Right ventricle myocardium inferior (tissue), 1 donor: ENCODE measurements at places on chromosomes 1 and 21. TPM values are rescaled to one million over a fixed set of nuclear protein-coding genes. Genes with fewer than 3 reads are reported as not detected.

The PDZK1 gene
- total RNA-seq, result 0.30 TPM

The CA6 gene
- 0.19 TPM for total RNA-seq

The PTAFR gene
- total RNA-seq, result 2.7 TPM

The NPPB gene
- 5.1 TPM for total RNA-seq

The MX2 gene
- 4.8 TPM for total RNA-seq

GRCh38 chr1:193416226-193417024 lies 230.0 kb upstream of the B3GALT2 start:
- no peak for DNase-seq

DNA sequence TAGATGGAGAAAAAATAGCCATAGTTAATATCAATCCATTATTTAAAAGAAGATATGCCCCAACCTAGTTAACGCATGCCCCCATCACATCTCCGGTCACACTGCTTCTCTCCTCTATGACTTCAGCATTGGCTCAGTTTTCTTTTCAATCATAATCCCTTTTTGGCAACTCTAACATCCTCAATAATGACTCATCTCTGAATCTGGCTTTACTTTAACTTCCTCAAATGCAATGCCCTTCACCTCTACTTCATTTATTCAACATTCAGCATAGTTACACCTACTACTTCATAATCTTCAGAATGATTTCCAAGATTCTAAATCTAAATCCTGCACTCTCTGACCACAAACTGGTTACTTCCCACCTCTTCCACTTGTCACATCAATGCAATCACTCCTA lies 417.3 kb downstream of the USH2A start:
- no peak for DNase-seq

GRCh38 chr1:53485478-53486394 lies 26.5 kb downstream of the DMRTB1 start:
- DNase-seq, result peak; percentile 85

DNA sequence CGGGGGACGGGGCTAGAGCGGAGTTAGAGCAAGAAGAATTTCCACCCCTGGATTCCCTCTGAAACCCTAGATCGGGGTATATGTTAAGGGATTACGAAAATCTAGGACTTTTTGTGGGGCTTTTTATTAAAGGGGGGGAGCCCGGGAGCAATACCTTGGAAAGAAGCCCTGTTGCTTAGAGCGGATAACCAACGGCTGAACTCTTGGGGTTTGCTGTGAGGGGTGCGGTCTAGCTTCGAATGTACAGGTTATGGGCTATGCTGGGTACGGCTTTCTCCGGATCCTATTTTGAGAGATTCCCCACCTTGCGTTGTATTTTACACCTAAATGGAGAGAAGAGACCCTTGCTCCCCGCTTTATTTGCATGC lies 626 bp downstream of the DYRK3 start:
- no peak for DNase-seq

DNA sequence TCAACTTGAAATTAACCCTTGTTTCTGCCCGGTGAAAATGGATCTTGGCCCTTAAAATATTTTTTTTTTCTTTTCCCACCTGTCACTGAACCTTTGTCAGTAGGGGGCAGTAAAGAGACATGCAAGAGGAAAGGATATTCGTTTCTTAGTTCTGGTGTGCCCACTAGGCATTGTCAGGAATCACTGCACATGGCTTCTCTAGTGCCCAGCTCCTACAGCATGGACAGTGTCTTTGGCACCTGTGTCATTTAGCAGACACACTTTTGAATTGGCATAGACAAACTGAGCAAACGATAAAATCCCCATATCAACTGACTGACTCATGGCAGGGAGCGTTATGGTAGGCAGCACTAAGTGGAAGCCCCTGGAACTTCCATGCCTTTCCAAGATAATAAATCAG lies 1048.1 kb downstream of the BRINP3 start:
- DNase-seq, result no peak

DNA sequence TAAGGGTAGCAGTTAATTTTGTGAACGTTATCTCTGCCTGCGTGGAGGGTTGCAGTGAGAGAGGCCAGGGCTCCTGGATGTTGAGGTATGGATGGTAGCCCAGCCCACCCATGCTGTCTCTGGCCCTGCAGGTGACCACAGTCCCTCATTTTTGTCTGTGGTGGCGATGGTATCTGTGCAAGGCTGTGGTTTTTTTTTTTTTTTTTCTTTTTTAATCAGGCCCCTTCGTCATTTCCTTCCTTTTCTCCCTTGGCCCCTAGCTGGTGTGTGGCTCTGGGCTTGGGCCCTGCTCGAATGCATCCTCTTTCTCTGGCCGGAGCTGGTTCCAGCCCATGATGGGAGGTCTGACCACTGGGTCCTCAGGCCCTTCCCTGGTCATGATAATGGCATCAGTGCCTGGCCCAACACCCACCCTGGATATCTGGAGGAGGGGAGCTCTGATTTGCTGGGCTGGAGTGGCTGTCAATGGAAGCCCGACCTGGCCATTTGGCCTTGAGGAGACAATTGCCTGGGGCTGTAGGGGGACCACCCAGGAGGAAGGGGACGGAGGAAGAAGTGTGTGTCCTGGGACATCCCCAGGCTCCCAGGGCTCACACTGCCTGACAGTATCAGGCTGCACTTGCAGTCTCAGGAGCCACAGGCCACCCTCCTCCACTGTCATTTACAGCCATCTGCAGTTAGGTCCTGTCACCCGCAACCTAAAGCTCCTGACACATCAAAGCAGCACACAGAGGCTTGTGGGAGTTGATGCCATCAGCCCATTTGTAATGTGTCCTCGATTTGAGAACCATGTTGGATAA lies 8.1 kb upstream of the RNF187 start:
- no peak for DNase-seq

DNA sequence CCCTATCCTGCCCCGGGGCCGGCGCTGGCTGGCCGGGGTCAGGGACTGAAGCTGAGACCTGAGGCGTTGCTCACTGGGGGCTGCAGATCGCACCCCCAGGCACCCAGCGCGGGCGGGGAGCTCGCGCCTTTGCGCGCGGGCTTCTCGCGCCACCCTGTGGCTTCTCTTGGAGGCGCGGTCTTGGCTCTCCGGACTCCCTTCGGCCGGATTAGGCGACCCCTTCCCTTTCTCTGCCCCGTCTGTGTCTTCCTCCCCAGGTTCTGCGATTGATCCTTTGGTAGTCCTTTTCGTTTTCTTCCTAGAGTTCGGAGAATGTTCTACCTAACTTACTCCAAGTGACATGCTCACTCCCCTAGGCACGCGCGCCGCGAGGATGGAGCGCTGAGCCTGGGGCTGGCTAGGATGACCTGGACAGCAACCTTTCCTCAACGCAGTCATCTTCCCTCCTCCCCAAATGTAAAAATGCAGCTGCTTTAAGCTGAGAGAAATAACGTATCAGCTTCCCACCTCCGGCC lies 495 bp upstream of the NTRK1 start:
- peak; percentile 61 for DNase-seq

- DNase-seq, result peak; percentile 84
Observed at GRCh38 chr21:41207401-41208375, 39.7 kb downstream of the BACE2 start.

DNA sequence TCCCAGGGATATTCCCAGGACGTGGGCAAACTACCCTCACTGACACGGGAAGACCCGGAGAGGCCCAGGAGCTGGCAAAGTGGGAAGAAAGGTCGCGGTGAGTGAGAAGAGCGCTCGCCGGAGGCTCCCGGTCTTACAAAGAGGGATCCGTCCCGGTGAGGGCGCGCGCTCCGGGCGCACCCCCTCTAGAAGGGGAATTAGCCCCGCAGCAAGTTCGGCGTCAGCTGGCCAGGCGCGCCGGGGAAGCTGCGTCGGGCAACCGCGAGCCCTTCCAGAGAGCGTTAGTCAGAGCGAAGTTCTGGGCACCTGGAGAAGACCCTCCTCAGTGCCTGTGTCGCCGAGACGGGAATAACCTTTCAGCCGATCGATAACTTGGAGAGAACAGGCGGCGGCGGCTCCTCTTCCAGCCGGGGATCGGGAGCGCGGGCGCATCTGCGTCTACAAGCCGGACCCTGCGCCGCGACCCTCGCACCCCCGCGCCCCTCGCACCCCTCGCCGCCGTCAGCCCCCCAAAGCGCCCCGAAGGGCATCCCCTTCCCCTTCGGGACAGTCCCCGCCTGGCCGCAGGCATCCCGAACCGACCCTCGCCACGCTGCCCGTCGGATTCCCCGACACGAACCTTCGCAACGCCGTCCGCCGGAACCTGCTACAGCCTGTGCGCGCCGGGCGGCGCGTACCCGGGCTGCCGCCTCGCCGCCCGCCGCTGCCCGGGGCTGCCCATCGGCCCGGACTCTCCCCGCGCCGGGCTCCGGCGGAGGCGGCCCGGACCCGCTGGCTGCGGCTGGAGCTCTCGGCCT lies 485 bp downstream of the SIPA1L2 start:
- peak; percentile 86 for DNase-seq

GRCh38 chr1:160879056-160879455 lies 5.9 kb downstream of the ITLN1 start:
- DNase-seq, result no peak

- DNase-seq, result no peak
Observed at GRCh38 chr1:209810783-209811182, 4.8 kb upstream of the IRF6 start.

DNA sequence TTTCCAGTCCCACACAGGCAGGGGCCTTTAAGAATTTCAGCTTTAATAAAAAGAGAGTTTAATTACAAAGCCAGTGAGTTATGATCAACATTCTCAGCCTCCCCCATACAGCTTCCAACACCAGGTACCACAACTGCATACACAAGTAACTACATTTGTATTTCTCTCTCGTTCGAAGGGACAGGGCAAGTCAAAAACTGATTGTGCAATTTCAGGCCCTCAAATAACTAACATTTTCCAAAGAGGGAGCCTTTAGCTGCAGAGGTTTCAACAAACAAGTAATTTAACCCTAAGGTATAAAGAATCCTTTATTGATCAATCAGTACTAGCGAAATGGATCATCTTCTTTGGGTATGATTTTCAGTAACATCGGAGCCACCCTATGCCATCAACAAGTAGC lies 142.4 kb downstream of the ZNF281 start:
- no peak for DNase-seq

- DNase-seq, result peak; percentile 92
Observed at GRCh38 chr1:234610061-234610665, at the start of gene IRF2BP2. Gene IRF2BP2 (minus strand): TSS chr1:234610178. CDS start chr1:234609494, 684 bp downstream.

DNA sequence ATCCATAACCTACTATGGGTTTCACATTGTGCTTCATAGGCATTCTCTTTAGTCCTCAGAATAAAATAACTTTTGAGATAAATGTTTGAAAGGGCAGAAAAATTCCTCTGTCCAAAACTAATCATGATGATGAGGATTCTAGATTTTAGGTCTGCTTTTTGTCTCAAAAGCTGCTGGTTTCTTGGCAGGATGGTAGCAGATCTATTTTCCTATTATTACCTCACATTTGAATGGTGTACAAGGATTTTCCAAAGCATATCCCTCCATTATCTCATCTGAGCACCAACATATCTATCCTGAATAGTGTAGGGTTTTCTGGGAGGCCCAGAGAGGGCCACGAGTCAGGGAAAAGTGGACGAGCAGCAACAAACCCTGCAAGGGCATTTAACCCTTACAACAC lies 201.9 kb downstream of the PLPP3 start:
- no peak for DNase-seq

GRCh38 chr1:198639671-198640143 lies 867 bp downstream of the PTPRC start:
- no peak for DNase-seq

DNA sequence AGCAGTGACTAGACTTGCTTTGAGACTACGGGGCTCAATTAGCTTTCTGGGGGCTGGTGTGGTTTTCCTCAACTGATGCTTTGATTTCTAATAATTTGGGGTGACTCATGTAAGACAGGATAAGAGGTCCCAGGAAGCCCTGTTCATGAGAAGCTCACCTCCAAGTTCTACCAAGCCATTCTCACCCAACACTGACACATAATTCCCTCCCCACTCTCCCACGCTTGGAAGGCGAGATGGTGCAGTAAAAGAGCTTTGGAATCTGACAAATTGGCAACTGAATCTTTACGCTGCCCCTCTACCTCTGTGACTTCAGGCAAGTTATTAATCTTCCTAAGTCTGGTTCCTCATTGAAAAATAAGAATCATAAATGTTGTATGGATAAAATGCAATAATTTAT lies 299.1 kb upstream of the DUSP10 start:
- DNase-seq, result no peak

GRCh38 chr1:68442822-68443556 lies 6.8 kb downstream of the RPE65 start:
- no peak for DNase-seq

DNA sequence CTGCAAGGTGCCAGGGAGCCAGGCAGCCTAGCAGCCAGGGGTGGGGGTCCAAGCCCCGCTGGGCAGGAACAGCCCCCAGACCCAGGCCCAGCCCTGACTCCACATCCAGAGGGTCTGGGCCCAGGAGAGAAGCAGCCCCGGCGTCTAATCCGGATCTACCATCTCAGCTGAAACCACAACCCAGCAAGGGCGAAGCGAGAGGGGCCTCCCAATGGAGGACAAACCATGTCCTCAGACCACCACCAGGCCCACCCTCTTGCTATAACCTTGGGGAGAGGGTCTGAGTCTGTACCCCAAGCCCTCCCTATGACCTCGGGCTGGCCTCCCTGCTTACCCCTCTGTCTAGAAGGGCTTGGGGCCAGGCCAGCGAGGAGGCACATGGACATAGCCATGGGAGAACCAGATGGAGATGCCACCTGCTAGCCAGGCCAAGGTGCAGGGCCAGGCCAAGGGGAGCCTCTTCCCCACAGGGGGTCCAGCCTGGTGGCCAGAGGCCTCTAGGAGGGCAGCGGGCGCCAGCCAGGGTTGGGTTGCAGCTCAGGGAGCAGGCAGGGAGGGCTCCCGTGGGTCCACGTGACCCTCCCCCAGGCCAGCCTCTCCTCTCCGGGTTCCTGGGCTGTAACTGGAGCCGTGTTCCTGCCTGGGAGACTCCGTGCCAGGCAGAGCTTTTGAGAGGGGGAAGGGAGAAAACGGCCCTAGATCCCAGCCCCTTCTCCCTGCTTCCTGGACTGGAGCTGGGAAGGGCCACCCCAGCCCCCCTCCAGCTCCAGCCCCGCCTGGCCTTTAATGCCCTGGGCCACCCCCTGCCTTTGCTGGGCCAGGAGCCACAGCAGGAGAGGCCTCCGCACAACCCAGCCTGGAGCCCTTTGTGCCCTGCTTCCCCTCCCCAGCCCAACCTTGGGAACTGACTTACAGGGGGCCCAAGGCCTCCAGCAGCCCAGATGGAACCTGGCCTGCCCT lies 2.5 kb downstream of the WNT9A start:
- DNase-seq, result peak; percentile 54

DNA sequence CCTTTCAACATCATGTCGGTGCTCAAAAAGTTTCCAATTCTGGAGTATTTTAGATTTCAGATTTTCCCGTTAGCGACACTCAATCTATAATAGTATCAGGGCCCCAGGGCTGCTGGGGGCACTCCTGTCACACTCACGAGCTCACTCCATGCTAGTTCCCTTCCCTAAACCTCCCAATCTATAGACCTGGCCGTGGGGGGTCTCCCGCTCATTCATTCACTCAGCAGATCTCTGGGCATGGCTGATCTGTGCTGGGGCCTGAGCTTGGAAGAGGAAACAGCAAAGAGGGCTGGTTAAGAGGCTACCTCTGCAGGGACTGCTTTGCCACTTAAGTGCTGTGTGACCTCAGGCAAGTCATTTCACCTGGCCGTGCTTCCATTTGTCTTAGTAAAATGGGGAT lies 46.8 kb upstream of the LAPTM5 start:
- DNase-seq, result no peak

GRCh38 chr1:34683616-34684015 lies 71.2 kb upstream of the GJB5 start:
- DNase-seq, result no peak
